Foreskin fibroblast (primary cell): ENCODE measurements at places on chromosomes 2 and 18.
A peak's percentile ranks its signal among the peaks of the same experiment; 100 is the strongest.

- peak; percentile 77 for DNase-seq
Measured at GRCh38 chr2:151374436-151374835, 17.0 kb downstream of the TNFAIP6 start.

GRCh38 chr18:36828157-36828629 is 609 bp downstream of the TPGS2 start:
- peak; percentile 52 for DNase-seq

GRCh38 chr2:8329660-8330622 is 351.9 kb upstream of the ID2 start:
- DNase-seq = no peak

GRCh38 chr2:74002505-74003421 is 18.1 kb downstream of the TET3 start:
- peak; percentile 96 for DNase-seq

GRCh38 chr2:234341306-234341985 is 155.4 kb downstream of the ARL4C start:
- DNase-seq = peak; percentile 76

- DNase-seq = no peak
Measured at GRCh38 chr18:51724790-51725721, 527.6 kb upstream of the MEX3C start.

DNA sequence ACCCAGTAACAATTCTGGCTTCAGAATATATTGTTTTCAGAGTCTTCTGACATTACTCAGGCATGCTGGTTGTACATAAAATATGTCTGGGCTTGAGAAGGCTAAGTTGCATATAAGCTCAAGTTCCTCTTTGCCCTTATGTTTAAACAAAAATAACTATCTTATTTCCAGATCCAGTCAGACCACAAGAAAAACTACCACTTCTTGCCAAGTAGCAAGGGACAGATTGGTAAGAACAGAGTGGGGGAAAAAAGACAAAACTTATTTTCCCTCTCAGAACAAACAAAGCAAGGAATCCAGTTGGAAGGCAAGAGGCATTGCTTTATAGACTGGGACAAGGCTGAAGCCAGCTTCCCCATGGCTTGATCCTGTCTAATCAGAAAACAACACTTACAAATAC is 1036.7 kb upstream of the CELF4 start:
- no peak for DNase-seq

DNA sequence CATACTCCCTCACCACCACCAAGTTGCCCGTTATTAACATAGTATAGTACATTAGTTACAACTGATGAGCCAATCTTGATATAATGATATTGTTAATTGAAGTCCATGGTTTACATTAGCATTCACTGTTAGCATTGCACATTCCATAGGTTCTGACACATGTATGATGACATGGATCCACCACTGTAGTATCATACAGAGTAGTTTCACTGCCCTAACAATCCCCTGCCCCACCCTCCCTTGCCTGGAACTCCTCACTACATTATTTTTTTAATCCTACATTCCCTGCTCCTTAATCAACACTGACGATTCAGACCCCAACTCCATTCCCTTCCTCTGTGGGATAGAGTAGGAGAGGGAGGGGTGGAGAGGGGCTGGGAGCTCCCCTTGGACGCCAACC is 20.2 kb upstream of the ST3GAL5 start:
- no peak for DNase-seq

- DNase-seq = peak; percentile 32
Measured at GRCh38 chr2:24175631-24176187, 856 bp downstream of the FAM228A start.

DNA sequence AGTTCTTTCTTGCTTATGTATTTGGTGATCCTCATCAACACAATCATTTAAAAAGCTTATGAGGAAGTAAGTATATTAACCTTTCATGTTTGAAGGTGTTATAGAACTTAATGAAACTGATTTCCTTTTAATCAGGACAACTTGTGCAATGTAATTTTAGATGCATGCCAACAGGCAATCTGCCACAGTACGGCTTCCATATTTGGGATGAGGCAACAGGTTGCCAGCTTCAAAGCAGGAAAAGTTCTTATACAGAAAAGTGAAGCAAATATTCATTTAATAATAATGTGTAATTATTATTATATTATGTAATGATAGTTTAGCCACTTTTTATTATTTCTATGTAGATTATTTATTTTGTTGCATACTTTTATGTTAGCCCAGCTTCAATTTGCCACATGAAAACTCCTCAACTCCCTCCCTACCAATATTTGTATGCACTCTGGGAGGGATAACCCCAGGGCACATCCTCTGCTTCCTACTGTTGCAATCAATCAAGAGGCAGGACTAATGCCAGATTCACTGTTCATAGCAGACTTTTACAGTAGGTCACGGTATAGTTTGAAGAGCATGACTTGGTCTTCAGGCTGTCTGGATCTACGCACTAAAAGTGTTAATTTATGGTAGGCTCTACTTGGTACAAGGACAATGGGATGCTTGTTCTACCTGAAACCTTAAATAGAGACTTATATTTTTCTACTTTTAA is 277.2 kb downstream of the AGPS start:
- DNase-seq = no peak

DNA sequence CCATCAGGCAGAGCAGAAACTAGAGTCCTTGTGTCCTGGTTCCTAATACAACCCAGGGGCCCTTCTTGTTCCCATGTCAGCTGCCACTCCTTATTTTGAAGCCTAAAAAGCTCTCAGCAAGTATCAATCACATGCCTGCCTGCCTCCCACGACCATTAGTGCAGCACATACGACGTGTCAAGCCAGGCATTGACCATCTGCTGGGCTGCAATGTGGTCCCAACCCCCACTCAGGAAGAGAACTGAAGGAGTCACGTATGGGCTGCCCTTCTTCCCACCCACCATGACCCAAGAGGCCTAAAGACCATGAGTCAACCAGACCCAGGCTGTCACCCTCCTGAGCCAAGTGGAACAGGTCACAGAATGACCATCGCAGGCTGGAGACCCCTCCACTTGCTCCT is 98.8 kb downstream of the KLHL29 start:
- DNase-seq = no peak

GRCh38 chr2:189267491-189267890 is 87.9 kb upstream of the COL5A2 start:
- peak; percentile 69 for DNase-seq

- DNase-seq = no peak
Measured at GRCh38 chr2:12183032-12183645, 436.7 kb downstream of the LPIN1 start.

- DNase-seq = no peak
Measured at GRCh38 chr18:57802213-57803102, 657 bp downstream of the ATP8B1 start.

GRCh38 chr2:19883486-19883885 is 18.3 kb downstream of the TTC32 start:
- no peak for DNase-seq

- DNase-seq = no peak
Measured at GRCh38 chr2:118268268-118268667, 180.0 kb downstream of the INSIG2 start.

- no peak for DNase-seq
Measured at GRCh38 chr2:161703863-161704262, 79.6 kb downstream of the SLC4A10 start.

GRCh38 chr2:172792711-172793110 is 57.1 kb downstream of the RAPGEF4 start:
- DNase-seq = peak; percentile 48

GRCh38 chr2:198073253-198073652 is 268.9 kb downstream of the PLCL1 start:
- no peak for DNase-seq

- DNase-seq = no peak
Measured at GRCh38 chr18:79542876-79543750, 136.5 kb upstream of the CTDP1 start.

DNA sequence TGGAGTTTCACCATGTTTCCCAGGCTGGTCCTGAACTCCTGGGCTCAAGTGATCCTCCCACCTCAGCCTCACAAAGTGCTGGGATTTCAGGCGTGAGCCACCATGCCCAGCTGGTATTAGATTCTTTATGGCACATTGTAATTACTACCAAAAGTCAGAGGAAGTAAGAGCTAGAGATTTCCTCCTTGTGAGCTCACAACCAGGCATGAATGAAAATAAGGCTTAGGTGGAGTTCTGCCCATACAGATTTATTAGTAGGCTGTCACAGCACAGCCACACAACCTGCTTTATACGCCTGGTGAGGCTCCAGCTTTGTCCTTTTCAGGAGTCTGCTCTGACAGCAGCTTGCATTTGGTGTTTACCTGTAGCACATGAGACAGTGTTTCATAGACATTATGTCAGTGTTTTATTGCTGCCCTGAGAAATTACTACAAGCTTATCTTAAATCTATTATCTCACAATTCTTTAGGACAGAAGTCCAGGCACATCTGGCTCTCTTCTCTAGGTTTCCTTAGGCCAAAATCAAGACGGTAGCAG is 156.6 kb downstream of the TANC1 start:
- peak; percentile 24 for DNase-seq

GRCh38 chr18:7814754-7815315 is 247.7 kb downstream of the PTPRM start:
- no peak for DNase-seq

DNA sequence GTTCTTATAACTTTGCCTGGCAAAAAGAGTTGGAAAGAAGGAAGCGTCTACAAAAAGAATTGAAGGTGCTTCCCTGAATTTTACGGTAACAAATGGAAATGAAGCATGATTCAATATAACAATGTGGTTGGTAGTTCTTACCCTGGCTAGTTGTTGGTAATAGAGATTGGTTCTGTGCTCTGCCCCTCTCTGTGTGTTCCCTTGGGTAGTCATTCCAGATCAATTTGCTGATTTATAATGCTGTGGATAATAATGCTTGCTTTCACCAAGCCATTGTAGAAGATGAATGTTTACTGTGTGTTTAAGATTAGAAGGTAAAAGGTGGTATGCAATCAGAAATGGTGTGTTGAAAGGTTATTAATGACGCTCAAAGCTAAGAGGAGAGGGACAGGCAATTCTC is 577.8 kb upstream of the NXPH2 start:
- no peak for DNase-seq

- no peak for DNase-seq
Measured at GRCh38 chr2:101974663-101975062, 17.1 kb upstream of the IL1R2 start.

DNA sequence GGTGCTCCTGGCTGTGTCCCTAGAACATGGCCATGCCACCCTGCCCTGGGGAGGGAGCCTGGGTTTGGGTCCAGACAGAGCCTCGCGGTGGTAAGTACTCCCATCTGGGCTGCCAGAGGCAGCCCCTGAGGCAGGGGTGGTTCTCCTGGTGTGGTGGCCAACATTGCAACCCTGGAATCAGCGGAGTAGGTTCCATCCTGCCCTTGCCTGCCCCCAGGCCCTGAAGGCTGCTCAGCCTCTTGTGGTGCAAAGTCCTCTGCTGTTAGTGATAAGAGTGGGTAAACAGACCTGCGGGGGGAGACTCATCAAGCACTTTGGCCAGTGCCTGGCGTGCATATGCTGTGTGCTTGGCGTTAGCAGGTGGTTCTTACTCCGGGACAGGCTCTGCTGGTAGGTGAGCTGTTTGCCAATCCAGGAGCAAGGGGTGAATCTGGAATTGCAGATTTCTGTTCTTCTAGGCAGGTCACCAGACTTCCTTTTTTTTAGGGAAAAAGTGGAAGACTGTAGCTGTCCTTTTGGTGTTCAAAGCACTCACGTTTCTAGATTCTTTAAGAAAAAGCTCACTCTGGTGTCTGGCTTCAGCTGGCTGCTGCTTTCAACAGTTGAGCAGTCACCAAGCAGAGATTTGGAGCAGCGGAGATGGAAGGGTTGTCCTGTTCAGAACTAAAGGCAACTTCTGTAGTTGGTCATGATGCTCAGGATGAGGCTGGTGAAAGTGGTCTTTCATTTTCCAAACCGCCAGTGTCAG is 3.2 kb downstream of the CNNM3 start:
- no peak for DNase-seq

DNA sequence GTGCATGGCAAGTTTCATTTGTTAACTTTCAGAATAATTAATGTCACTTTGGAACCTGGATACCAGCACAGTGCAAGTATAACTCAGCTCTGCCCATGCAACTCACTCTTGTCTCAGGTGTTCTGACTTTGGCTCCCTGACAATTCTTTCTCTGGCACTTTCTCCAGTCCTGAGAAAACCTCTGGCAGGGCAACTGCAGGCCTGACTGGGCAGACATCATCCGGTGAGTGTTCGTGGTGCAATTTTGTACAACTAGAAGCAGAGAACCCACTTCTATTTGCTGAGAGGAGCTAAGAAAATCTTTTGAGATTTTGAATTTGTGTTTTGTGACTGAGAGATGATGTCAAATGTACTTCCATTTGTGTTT is 143.0 kb downstream of the AQP4 start:
- no peak for DNase-seq

GRCh38 chr2:160869411-160869810 is 290.8 kb upstream of the TANK start:
- DNase-seq = peak; percentile 96

DNA sequence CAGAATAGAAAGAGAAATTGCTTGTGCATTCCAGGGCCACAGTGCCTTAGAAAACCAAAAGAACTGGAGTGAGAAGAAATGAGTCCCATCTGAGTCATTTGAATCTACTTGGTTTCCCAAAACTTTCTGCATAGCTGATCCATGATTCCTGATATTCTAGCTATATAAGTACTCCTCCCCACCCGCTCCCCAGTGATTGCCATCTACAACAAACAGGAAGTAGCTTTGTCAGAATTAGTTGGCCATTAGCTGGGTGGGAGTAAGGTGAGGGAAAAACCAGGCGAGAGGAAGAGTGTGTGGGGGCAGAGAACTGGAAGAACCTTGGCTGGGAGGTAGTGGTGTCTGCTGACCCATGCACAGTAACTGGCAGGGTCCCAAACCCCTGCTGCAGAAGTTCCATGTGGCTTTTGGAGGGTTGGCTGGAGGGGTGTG is 122.1 kb downstream of the ACAA2 start:
- DNase-seq = peak; percentile 88

DNA sequence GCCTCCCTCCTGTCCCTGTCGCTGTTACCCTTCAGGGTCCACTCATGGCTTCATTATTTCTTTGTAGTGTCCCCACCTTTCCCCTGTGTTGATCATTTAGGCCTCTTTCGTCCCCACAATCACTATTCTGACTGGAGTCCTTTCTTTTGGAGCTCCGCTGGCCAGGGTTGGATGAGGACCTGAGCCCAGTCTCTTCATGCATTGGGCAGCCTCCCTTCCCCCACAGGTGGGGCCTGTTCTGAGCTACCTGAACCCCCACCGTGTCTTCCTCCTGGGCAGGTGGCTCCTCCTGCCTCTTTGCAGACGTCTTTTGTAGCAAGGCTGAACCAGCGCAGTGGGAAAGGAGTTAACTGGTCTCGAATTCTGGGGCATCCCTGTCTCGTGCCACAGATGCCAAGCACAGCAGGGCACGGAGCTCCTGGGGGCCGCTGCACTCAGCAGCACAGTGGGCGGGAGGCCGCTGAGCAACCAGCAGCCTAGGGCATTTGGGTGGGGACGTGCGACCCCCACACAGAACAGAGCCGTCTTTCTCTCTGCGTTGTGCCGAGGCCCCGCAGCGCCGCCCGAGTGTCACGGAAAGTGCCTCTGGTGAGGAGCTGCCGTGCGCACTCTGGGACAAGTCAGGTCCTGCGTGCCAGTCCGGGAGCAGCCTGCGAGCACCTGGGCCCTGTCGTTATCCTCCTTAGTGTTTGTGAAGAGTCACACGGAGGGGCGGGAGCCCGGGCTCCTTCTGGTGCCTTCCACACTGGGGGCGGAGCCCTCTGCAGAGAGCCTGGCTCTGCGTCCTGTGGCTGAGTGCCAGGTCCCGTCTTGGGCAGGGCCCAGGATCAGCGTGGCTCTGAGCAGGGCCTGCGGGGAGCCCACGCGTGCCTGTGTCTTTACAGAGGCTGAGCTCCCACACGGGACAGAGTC is 130.1 kb downstream of the NFATC1 start:
- DNase-seq = no peak

GRCh38 chr2:178775975-178776374 is 31.2 kb downstream of the TTN start:
- DNase-seq = no peak

- no peak for DNase-seq
Measured at GRCh38 chr18:57954935-57955334, 89.1 kb upstream of the NEDD4L start.
